ENCODE measurements at places on chromosomes 3 and 15.

DNA sequence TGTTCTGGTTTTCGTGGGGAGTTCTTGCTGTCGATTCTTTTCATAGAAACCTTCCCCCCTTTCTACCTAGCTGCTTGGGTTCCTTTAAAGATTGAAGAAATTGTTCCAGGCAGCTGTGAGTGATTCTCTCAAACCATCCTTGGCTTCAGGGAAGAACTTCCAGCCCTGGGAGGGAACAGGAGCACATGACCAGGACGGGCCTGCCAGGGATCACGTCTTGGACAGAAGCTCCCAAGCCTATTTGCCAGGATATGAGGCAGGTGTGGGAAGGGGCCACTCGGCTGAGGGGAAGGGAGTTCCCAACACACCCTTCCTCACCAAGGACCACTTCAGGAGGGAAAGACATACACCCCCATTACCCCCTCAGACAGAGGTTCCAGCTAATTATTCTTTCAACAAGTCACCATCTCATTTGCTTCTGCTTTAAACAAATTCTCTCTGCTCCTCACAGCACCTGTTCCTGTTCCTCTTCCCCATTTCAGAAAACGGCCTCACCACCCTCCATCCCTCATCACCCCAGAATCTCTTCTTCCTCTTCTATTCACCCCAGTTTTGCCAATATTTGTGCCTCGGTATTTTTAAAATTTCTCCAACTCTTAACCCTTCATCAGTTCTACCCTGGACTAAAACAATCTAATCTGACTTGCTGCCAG, 62.5 kb downstream of the WHAMM start:
- no peak for DNase-seq

- no peak for DNase-seq
These were observed 27.4 kb downstream of the SRGAP3 start for GRCh38 chr3:9222049-9222448.

DNA sequence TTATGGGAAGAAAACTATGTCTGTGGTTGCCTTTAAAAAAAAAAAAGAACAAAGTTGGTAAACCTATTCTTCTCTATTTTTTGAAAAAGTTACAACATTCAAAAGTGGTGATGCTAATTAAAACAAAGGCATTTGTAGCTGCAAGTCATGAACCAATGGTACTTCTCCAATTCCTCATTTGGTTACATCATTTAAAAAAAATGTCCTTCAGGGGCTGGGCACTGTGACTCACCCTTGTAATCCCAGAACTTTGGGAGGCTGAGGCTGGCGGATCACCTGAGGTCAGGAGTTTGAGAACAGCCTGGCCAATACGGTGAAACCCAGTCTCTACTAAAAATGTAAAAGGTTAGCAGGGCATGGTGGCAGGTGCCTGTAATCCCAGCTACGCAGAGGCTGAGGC, 574.6 kb downstream of the VGLL3 start:
- DNase-seq, result no peak

GRCh38 chr3:73866846-73867245, 242.1 kb upstream of the PDZRN3 start:
- no peak for DNase-seq

- DNase-seq, result peak; percentile 97
These were observed 40.1 kb downstream of the TMEM44 start for GRCh38 chr3:194592798-194593752.

GRCh38 chr3:127870156-127870555, 44.9 kb upstream of the KBTBD12 start:
- DNase-seq, result no peak

DNA sequence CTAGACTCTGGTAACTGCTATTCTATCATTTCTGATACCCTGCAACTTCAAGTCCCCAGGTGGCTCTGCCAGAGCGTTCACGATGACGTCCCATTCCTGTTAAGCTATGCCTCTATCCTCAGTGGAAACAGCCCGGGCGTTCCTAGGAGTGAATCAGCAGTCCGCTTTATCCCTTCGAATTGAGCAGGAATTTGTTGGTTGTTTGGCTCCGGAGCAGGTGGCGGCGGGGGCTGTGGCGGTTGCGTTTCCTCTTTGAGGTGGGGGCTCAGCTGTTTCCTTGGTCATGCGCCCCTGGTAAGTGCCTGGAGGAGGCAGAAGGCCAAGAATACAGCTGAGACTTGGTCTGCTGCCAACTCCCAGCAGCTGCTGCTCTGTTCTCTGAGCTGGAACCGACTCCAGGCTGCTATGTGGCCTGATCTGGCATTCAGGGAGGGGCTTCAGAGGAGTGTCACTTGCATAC, 25.2 kb downstream of the ARPP21 start:
- no peak for DNase-seq

GRCh38 chr3:25430287-25430934, 2.3 kb downstream of the RARB start:
- no peak for DNase-seq

DNA sequence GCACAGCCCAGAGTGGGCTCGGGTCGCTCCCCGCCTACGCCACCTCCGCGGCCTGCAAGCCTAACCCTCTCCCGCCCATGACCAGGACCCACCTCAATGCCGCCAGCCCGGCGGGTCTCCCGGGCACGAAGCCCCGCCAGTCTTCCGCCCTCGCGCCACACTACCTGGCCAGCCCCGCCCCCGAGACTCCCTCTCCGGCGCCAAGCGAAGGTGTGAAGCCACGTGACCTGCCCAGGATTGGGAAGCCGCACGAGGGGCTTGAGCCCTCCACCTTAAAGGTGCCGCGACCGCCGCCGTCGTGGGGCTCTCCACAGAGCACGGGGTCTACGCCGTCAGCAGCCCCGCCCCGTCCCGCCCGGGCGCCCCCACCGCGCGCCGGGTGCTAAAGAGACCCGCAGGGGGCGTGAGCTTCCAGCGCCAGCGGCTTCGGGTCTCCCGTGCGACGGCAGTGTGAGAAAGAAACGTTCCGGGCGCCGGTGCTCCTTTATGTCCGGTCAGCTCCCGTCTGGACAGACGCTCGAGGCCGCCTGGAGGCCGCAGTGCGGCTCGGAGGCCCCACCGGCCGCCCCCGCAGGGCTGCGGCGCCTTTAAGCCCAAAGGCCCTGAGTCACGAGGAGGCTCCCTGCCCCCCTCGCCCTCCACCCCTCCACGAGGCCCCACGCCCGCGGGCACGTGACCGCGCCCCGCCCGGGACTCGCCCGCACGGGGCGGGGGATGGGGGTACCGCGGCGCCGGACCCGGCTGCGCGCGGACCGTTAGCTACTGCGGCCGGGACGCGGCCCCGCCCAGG, at the start of gene CPEB1:
Gene CPEB1, minus strand, starts transcription at position 319 of the 790 bp plus-strand sequence. CDS start 18,904 bp downstream, outside the sequence.
- DNase-seq, result peak; percentile 60

GRCh38 chr3:132800958-132801357, 78.7 kb upstream of the NPHP3 start:
- DNase-seq, result no peak

DNA sequence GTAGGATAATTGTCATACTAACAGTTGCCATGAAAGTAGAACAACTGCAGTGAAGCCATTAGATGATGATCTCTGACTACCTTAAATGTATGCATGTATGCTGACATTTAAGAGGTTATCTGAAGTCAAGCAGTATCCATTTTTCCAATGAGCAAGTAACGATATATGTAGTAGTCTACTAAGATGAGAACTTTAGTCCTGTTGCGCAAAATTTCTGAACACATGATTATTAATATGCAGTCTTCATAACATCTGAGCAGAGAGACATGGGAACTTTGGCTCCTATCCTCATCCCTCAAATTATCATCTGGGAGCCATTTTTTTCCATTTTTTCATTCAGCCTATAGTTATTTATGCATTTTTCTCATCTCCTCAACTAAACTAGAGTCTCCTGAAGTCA, 79.2 kb downstream of the MME start:
- no peak for DNase-seq

- no peak for DNase-seq
These were observed 109.5 kb downstream of the SYNPR start for GRCh38 chr3:63387568-63387967.

GRCh38 chr3:78683284-78683683, 1084.5 kb downstream of the ROBO1 start:
- no peak for DNase-seq

DNA sequence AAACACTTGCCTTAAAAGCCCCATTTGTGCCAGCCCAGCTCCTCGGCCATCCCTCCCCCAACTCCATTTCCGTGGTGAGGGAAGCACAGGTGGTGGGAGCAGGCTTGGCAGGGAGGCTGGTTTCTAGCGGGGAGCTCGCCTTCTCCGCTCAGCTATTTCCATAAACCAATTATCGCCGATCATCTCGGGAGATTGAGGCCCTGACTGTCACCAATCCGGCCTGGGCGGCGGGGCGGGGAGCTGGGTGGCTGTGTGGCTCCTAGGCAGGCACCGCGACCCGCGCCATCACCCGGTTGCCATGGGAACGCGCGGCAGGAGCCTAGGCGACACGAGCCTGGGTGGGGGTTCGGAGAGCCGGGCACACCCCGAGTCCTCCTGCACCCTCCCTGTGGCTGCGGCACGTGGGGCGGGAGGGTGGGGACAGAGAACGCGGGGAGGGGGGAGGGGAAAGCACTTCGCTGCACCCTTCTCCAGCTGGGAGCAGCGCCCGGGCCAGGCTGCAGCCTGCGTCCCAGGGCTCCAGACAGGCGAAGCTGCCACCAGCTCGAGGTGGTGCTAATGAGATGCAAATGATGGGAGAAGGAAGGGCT, 9.3 kb downstream of the CCDC33 start:
- no peak for DNase-seq

DNA sequence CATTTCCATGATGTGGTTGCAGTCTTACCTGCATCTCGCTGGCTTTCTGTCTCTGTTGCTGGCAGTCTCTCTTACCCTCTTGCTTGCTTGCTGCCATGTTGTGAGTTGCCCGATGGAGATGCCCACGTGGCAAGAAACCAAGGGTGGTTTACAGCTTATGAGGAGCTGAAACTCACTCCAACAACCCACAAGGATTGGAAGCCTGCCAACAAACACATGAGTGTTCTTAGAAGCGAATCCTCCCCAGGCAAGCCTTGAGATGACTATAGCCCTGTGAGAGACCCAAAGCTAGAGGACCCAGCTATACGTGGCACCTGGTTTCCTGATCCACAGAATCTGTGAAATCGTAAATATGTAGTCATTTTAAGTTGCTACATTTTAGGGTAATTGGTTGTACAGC, 490.9 kb upstream of the ADAMTS9 start:
- no peak for DNase-seq

DNA sequence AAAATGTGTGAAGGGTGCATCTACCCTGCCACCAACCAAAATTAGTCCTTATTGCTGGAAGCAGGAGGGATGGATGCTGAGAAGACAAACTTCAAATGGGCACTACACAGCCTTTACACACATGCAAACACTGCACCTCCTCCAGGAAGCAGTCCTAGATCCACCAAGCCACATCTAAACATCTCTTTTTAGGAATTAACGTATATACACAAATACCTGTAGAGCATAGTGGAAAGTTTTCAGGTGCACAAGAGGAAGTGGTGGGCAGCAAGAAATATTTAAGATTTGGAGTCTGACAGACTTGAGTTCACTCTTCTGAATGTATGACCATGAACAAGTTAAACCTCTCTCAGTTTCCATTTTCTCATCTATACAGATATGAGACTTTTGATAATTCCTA, 456.6 kb upstream of the PROK2 start:
- DNase-seq, result no peak

DNA sequence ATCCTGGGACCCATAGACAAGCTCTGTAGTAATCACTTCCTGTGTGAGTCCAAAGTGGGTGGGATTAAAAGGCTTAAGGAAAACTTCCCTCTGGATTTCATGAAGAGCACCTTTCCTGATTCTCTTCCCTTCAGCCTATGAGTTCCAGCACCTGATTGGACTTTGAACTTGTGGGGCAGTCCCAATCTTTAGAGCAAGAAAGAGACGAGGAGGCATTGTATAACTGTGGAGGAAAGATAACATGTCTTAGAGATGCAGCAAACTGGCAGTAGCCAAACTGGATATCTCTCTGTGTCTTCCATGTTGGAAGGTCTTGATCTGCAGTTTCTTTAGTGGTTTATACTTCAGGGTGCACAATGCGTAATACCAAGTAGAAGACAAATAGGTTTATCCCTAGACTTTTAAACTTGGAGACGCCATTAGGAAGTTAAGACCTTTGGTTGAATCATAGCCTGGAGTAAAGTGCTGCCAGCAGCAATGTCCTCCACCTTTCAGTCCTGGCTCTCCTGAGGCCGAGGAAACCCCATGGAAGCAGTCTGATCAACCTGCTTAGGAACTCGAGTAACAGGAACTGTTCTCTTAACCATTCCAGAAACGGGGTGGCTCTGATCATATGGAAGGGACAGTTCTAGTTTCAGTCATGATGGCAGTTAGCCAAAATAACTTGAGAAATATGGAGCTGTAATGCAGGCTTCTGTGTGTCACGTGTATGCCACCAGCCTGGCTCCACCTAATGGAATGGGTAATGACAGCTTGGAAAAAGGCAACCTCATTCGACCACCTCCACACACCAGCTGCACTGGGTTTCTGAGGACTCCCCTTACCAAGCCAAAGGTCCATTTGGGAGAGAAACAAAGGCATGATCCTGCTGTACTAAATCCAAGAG, 4.7 kb downstream of the EIF1B start:
- DNase-seq, result no peak

DNA sequence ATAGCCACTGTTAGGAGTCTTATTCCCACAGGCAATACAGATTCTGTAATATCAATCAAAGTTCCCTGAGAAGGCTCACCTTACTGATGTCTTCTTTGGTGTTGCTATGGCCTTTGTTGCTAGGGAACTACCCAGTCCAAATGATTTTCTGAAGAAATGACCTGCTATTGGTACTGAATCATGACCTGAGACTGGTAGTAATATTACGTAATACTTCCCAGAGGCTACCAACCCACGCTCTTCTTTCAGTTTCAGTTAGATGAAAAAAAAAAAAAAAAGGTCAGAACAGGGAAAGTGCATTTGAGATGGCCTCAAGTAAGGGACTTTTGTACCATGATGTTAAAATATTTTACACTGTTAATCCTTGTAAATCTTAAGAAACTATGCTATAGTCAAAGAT, 1092.5 kb upstream of the EPHA6 start:
- DNase-seq, result no peak

- DNase-seq, result no peak
These were observed 62.8 kb downstream of the ISG20 start for GRCh38 chr15:88701561-88702095.

GRCh38 chr3:76938962-76939361, 100.9 kb upstream of the ROBO2 start:
- no peak for DNase-seq

Data from AG08395 (cell line).